ENCODE measurements at places on chromosomes 3 and 15.

DNA sequence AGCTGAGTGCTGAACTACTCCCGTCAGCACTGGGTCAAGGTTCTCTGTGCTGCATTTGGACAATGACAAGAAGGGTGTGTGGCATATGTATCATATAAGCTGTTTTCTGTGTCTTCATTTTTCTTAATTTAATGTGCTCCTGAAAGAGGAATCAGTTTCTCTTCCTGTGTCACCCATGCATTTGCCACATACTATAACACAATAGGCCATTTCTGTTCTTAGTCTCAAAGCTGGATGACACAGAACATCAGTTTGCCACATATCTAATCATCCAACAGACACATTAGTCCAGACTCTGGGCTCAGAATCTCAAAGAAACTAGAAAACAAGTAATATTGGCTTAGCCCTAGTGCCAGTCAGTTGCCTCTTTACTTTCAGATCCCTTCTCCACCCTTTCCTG lies 34.1 kb downstream of the CEP19 start:
- DNase-seq = no peak

DNA sequence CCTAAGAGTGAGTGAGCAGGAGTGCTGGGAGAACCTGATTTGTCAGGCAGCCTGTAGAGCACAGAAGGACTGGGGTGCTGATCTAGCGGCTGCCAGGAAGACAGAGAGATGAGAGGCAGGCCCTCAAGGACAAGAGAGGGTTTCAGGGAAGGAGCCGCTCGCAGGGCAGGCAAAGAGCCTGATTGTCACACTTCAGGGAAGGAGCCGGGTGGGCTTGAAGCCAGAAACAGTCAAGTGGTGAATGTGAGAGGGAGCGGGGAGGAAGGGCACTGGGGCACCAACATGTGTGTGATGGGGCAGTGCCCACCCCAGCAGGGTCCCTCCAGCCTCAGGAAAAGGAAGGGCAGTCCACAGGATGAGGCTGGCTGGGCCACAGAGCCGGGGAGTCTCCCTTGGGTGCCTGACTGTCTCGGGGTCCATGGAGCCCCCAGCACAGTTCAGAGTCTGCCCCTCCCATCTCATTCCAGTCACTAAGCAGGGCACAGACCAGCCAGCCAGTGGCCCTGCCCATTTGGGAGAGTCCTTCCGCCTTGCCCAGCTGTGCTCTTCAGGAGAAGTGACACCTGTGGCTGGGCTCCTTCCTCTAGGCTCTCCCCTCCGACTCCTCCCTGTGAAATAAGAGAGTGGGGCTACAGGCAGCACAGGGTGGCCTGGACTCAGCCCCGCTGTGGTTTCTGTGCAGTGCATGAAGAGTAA lies 148.6 kb downstream of the RAB11A start:
- no peak for DNase-seq

- no peak for DNase-seq
Measured at GRCh38 chr3:124313621-124314020, 321.7 kb upstream of the ROPN1 start.

- no peak for DNase-seq
Measured at GRCh38 chr3:192332386-192333291, 394.7 kb downstream of the FGF12 start.

DNA sequence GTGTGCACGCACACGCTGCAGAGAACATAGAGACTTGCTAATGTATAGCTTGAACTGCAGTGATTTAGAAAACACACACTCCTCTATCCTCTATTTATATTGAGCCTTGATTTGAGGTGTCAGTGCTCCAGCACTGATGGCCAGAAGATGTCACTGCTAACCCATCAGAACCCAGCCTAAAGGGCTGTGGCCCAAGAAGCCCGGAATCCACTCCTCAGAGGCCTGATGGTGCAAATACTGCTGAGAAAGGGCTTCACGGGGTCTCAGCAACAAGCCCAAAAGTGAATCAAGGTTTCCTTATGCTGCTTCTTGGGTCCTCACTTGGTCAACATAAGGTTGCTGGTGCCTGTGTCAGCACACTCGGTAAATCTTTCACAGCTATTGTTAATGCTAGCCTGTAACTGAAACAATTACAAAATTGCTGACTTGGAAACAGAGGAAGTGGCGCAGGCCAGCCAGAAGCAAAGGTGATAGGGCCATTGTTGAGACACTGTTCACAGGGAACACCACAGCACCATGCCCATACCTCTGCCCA lies 60.3 kb downstream of the HEG1 start:
- peak; percentile 25 for DNase-seq

DNA sequence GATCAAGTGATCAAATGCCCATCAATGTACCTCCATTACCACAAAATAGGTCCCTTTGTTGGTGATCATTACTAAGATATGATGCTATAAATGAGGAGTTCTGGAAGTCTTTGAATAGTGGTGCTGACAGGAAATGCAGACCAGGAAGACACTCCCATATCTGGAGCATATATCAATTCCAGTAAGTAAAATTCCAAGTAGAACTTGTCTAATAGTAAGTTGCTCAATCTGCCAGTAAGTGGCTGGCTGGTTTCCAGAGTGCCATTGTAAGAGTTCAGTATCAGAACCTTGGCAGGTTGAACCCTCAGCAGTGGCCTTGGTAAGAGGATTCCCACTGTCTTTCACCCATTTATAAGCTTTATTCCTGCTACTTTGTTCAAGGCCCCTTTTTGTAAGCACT lies 379.9 kb upstream of the RBMS3 start:
- DNase-seq = peak; percentile 72

DNA sequence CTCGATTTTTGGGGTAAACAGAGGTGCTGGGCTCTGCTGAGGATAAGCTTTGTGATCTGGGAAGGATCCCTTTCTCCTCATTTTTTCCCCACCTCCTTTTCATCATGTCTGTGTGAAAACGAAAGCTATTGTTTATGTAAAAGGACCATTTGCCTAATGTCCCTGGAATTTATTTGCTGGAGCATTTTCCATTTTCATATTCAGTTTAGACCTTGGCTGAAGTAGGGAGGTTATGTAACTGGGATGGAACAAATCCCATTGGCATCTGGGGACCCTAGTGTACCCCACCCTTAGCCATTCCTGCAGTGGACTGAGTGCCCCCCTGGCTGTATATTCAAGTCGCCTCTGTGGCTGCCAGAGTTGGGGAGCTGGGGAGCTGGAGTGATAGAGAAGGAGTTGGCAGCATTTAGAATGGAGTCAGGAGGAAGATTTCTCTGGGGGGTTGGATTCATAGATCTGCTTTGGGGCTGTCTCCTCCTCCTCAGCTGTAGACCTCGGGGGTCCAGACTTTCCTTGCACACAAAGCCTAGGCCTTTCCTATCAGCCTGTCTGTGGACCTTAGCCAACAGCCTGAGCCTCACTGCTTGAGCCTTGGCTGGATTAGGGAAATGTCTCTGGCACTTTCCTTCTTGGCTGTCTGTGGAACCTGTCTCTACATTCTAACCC lies 270.4 kb upstream of the CTDSPL start:
- no peak for DNase-seq

GRCh38 chr3:11307830-11308432 lies 35.7 kb downstream of the ATG7 start:
- no peak for DNase-seq

- peak; percentile 67 for DNase-seq
Measured at GRCh38 chr15:68418611-68419161, 13.3 kb downstream of the ITGA11 start.

DNA sequence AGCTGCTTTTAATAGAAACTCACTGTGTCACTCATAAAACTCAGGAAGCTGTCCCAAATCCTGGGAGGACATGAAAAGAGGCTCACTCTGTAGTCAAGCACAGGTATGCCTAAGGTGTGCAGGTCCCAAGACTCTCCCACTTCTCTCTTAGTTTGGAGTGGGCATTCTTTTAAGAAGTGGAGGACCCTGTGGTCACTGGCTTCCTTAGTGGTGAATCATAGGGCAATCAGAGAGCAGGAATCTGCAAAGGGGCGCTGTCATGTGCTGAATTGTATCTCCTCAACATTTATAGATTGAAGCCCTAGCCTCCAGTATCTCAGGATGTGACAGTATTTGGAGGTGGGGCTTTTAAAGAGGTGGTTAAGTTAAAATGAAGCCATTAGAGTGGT lies 47.2 kb upstream of the ZBTB38 start:
- DNase-seq = peak; percentile 66

DNA sequence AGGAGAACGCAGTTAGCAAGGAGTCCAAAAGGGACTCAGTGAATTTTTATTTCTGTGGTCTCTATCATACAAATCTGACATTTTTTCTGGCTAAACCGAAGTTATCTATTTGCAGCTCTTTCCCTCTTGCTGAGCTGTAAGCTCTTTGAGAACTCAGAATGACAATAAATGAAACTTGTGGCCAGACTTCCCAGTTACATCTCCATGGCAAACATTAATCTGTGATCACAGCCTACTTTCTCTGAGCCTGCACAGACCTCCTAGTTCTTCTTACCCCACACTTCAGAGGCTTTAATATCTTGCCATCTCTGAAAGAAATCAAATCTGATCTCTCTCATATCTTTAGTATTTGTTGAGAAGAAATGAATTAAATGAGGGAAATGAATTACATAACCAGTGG lies 58.0 kb downstream of the PLD1 start:
- no peak for DNase-seq

DNA sequence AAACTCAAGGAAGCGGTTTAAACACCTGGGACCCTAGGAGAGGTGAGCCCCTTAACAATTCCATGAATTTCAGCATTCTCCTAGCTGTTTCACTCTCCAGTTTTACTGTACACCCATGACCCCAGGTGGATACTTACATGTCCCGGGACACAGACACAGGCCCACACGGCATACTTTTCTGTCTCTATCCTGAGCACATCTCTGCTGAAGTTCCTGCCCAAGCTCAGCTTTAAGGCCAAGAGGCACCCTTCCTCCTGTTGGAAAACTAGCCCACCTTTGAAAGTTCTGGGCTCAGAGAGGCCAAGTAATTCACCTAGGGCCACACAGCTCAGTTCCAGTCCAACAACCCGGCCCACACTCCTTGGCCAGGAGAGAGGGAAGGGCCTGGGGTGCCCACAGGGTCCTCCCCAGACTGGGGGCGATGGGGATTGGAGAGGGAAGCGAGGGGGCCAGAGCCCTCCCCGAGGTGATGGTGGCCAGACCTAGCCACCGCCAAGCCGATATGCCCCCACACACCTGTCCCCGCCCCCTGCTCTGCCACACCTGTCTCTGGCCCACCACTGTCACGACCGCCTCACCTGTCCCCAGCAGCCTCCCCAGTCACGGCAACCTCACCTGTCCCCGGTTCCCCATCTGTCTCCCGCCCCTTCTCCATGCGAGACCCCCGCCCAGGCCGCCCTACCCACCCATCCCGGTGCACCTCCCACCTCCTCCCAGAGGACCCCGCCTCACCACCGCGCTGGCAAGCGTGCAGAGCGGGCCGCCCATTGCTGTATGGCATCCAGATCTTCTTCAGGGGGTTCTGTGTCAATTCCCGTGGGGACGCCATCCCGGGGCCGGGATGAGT lies 431 bp downstream of the PFKFB4 start:
- no peak for DNase-seq

DNA sequence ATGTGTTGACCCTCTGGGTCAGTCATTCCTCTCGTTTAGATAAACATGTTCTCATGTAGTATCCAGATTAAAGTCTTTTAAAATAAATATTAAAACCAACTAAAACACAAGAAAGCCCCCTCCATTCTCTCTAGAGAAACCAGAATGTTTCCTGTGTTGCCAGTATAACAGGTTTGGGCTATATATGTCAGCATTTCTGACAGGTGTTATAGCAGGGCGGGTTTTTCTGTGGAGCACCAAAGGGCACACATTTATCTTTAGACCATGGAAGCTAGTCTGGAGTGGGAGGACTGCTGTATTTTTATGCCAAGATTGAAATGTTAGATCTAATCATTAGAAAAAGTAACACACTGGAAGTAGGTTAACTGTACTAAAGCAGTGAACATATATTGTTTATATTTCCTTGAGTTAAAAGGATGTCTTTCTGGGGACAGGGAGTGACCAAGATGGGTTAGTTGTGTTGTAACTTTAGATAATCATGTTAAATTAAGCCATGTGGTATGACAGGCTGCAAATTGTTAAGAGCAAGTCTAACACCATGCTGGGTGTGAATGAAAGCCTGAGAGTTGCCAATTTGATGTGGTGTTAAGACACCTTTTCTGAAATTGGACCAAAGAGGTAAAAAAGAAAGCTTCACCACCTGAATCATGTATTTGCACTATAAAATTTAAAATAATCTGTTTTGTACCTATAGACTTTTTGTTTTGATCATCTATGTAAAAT lies 15.6 kb downstream of the KCTD6 start:
- DNase-seq = no peak

DNA sequence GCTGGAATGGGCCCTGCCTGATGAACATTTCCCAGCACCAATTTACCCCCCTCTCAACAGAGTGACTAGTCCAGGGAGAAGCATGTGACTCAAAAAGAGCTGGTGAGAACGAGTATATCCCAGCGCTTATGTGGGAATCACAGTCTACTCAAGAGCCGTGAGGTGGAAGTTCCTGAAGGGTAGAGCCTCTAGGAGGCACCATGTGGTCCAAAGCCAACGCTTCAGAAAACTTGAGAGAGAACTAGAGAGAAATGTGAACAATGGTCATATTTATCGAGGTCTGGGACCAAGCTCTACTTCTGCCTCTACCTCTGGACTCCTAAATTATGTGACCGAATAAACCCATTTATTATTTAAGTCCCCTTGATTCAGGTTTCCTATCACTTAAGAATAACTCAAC lies 111.0 kb upstream of the RAP2B start:
- no peak for DNase-seq

GRCh38 chr3:13594991-13595421 lies 46.1 kb downstream of the FBLN2 start:
- DNase-seq = no peak

GRCh38 chr3:128036119-128036518 lies 16.1 kb upstream of the SEC61A1 start:
- DNase-seq = no peak

DNA sequence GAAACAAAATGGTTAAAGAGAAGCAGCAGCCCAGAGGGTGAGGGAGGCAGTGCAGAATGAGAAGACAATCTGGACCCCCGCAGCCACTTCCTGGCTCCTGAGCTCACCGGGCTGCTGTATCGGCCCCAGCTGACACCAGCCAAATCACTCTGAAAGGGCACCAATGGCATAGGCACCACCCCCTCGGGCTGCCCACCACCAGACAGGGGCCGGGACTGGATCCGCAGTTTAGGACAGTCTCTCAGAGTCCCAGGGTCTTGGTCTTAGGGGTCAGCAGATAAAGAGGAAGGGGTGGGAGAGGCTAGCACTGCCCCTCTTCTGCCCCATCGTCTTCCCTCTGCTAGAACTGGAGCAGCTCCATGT lies 17.9 kb upstream of the EHD4 start:
- no peak for DNase-seq

- DNase-seq = no peak
Measured at GRCh38 chr15:72511536-72511935, 37.4 kb downstream of the ARIH1 start.
